Kidney (tissue), 22 donors: ENCODE measurements at places on chromosomes 4 and X. TPM values are rescaled to one million over a fixed set of nuclear protein-coding genes. Genes with fewer than 3 reads are reported as not detected.
A peak's percentile ranks its signal among the peaks of the same experiment; 100 is the strongest.

Gene MAP3K15
- 3.7 TPM for total RNA-seq

Gene NKX6-1
- 0.35 TPM for total RNA-seq

Gene FGD1
- 4.7 TPM for total RNA-seq

Gene CFAP47
- total RNA-seq: 1.4 TPM

Gene PASD1
- total RNA-seq: not detected

Gene TLL1
- 10.0 TPM for total RNA-seq

Gene STX18
- total RNA-seq: 37.2 TPM

Gene TAF7L
- not detected for total RNA-seq

DNA sequence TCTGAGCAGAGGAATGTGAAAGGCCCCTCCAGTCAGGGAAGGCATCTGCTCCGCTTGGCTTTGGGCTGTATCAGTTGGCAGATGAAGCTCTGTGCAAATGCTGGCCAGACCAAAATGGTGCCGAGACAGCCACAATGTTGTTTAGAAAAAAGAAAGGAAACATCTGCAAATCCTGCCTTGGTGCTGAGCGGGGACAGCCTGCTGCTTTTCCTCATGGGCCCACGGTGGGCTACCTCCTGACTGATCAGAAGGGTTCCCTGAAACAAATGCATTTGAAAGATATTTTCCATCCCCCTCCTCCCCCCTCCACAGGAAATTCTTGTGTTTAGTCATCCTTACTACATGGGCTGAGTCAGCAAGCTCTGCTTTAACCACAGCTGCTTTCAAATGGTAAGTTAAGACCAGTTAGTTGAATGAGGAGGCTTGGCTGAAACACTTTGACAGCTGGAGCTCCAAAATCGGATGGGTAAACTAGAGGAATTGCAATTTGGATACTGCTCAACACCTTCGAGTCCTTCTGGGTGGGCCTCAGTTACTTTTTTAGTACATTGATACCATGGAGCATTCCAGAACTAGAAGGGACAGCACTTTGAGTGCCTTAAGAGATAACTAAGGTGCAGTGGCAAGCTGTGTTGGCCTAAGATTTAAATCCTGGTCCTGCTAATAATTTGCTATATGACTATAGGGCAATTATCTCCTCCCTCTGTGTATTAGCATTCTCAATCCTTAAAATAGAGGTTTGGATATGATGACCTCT, 36.0 kb downstream of the PLAC1 start:
- DNase-seq: peak; percentile 47

- DNase-seq: no peak
Observed at GRCh38 chr4:156865451-156865850, 106.1 kb downstream of the PDGFC start.

- DNase-seq: no peak
Observed at GRCh38 chrX:150790021-150790420, 96.8 kb downstream of the MTMR1 start.

DNA sequence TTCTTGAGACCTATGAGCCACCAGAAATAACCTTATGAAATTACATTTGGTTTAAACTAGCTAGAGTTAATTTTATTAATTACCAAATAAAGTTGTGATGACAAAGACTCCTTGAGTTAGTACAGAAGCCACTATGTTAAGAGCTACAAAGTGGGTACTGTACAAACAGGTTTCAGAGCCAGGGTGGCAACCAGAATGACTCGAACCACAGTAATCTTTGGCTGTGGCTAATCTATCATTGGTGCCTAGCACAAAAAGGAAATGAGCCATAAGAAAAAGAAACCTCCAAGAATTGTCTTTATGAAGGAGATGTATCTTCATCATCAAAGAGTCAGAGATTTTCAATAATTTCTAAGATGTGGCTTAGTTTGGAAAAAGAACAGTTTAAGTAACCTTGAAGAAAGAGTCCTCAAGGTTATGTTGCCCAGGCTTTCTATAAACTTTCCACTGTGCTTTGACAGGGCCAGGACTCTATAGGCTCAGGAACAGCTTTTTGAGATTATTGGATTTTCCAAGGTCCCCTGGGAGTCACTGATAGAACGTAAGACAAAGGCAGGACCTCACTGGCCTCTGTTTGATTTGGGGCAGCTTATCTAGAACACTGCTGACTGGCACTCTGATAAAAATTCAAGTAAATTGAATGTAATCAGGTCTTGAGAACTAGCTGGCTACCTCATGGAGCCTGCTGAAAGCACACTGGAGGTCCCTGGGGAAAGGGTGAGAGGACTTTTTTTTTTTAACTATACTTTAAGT, 777.7 kb downstream of the STIM2 start:
- DNase-seq: no peak

- no peak for DNase-seq
Observed at GRCh38 chr4:10045481-10045880, 24.2 kb upstream of the SLC2A9 start.

- no peak for DNase-seq
Observed at GRCh38 chr4:71604785-71605184, 179.1 kb downstream of the GC start.

GRCh38 chr4:100984901-100985300, 362.4 kb downstream of the PPP3CA start:
- no peak for DNase-seq

DNA sequence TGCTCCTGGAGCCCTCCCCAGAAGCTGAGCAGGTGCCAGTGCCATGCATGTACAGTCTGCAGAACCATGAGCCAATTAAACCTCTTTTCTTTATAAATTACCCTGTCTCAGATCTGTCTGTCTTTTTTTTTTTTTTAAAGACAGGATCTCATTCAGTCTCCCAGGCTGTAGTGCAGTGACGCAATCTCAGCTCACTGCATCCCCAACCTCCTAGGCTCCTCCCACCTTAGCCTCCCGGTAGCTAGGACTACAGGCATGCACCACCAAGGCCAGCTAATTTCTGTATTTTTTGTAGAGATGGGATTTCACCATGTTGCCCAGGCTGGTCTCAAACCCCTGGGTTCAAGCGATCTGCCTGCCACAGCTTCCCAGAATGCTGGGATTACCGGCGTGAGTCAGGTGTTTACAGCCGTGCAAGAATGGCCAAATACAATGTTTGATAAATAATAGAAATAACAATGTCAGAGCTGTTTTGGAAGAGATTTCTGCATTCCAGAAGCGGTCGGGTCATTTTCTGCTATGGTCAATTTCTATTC, 68.8 kb downstream of the SLC2A9 start:
- no peak for DNase-seq

DNA sequence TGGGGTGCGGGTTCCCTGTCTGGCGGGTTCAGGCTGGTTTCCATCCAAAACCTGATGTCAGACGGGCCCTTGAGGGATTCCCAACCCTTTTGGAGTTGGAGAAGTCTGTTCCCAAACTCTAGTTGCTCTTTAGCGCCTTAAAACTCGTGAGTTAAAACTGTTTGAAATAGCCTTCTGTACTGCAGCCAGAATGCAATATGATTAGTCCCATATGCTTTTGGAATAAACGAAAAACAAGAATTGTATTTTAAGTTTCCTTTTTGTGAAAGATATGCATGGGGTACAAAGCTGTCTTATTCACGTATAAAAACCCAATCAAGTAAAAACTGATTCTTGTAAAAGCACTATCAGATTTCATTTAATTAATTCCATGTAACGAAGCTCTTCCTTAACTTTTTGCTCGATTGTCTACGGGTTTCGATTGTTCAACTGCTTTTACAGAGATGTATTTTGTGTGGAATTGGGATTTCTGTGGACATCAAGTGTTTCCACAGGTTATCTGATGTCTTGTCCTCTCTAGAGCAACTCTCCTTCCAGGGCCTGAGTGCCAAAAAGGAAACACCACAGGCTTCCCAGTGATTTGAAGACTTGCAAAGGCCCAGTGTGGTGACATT, 49.5 kb downstream of the CLDN34 start:
- peak; percentile 16 for DNase-seq
